Activated CD4-positive, alpha-beta T cell treated with anti-CD3 and anti-CD28 coated beads, Interleukin-2, amount 10 ng/mL, durations not matched to agents 7 days and 5 days (primary cell): ENCODE measurements at places on chromosomes 6 and 20. TPM values are rescaled to one million over a fixed set of nuclear protein-coding genes. Genes with fewer than 3 reads are reported as not detected.
A peak's percentile ranks its signal among the peaks of the same experiment; 100 is the strongest.

Gene OR2J3
- not detected for total RNA-seq

Gene CDSN
- not detected for total RNA-seq

Gene TUBB2B
- total RNA-seq, result not detected

Gene RAB44
- total RNA-seq, result 0.08 TPM

Gene FAM162B
- not detected for total RNA-seq

Gene ULBP1
- 0.67 TPM for total RNA-seq

Gene MRAP2
- total RNA-seq, result not detected

Gene CYP24A1
- not detected for total RNA-seq

Gene CPNE5
- 0.47 TPM for total RNA-seq

Gene OTOR
- total RNA-seq, result not detected

Gene TRIM15
- not detected for total RNA-seq

DNA sequence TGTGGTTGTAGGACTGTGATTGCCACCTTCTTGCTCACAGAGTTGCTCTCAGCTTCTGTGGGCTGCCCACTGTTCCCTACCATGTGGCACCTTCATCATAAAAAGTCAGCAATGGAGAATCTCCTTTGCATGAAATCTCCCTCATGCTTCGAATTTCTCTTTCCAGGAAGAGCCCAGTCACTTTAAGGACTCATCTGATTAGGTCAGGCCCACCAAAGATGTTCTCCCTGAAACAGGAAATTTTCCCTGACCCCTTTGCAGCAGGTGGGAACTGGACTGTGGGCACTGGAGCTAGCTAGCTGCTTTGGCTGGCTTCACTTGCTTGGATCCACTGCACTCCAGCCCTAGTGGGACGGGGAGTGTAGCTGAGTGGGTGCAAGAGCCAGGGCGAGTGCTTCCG lies 47.7 kb upstream of the FAM184A start:
- H3K36me3 ChIP-seq, result no peaks in the 10 kb centered on the region
- peaks cover 3% of the 10 kb centered on the region for H3K4me1 ChIP-seq
- H3K27me3 ChIP-seq, result peaks cover 7% of the 10 kb centered on the region
- no peak for DNase-seq
- no peak overlapping the region for H3K4me3 ChIP-seq

DNA sequence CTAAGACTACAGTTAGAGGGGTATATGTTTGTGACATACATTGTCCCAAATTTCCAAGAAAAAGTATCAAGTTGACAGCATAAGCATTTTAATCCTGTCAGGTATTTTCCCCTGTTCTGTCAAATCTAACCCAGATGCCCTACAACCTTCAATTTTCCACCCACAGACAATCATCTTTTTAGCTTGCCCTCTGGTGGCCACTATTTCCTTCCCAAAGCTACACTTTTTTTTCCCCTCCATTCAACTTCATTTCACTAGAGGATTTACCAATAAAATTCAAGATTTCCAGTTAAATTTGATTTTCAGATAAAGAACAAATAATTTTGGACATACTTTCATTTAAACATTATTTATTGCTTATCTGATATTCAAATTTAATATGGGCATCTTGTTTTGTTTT lies 286.6 kb downstream of the TENT5A start:
- no peaks in the 10 kb centered on the region for H3K4me1 ChIP-seq
- no peak overlapping the region for H3K27ac ChIP-seq
- no peak for DNase-seq
- no peaks in the 10 kb centered on the region for H3K36me3 ChIP-seq
- no peaks in the 10 kb centered on the region for H3K27me3 ChIP-seq
- H3K4me3 ChIP-seq, result no peak overlapping the region

GRCh38 chr6:126302191-126302590 lies 37.7 kb upstream of the CENPW start:
- no peaks in the 10 kb centered on the region for H3K36me3 ChIP-seq
- H3K27me3 ChIP-seq, result peaks cover 4% of the 10 kb centered on the region
- H3K27ac ChIP-seq, result no peak overlapping the region
- H3K4me1 ChIP-seq, result peaks cover 11% of the 10 kb centered on the region
- no peak overlapping the region for H3K4me3 ChIP-seq

DNA sequence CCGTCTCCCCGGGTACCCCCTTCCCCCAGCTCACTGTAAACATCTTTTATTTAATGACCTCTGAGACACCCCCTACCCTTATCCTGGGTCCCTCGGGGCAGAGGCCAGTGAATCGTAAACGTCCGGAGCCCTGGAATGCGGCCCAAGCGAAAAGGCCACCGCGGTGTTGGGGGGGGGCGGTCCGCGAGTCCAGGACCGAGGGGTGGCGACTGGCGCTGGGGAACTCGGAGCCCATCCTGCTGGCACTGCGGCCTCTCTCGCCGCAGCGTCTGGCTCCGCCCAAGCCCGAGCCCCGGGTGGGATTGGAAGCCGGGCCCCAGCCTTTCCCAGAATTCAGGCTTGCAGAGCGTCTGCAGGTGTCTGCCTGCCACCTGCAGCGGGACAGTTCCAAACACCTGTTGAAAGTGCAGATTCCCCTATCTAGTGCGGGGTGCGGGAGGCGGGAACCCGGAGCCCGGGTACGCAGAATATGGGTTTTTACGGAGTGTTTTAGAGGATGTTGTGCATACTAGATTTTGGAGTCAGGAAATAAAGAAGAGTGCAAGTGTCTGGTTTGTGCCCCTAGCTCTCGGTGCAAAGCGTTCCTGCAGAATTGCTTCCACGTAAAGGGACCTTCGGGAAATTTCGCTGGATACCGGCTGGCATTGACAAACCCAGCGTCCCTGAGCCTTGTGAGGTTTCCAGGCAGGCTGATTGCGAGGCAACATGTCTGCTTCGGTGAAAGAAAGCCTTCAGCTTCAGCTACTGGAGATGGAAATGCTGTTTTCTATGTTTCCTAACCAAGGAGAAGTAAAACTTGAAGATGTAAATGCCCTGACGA lies 800 bp downstream of the RWDD2A start:
- peak overlapping the region; percentile 54 for H3K27ac ChIP-seq
- H3K36me3 ChIP-seq, result peaks cover 18% of the 10 kb centered on the region
- H3K27me3 ChIP-seq, result peaks cover 9% of the 10 kb centered on the region
- H3K4me3 ChIP-seq, result peak overlapping the region; percentile 98

GRCh38 chr6:149079456-149079855 lies 238.1 kb upstream of the TAB2 start:
- H3K27ac ChIP-seq, result no peak overlapping the region
- peaks cover 76% of the 10 kb centered on the region for H3K4me1 ChIP-seq
- peaks cover 19% of the 10 kb centered on the region for H3K36me3 ChIP-seq
- DNase-seq, result no peak
- H3K4me3 ChIP-seq, result no peak overlapping the region
- H3K27me3 ChIP-seq, result no peaks in the 10 kb centered on the region

GRCh38 chr6:71621918-71622519 lies 264.3 kb upstream of the RIMS1 start:
- no peaks in the 10 kb centered on the region for H3K4me1 ChIP-seq
- no peaks in the 10 kb centered on the region for H3K27me3 ChIP-seq
- no peak for DNase-seq
- H3K27ac ChIP-seq, result no peak overlapping the region
- no peak overlapping the region for H3K4me3 ChIP-seq

GRCh38 chr20:10978019-10978702 lies 304.4 kb upstream of the JAG1 start:
- no peak overlapping the region for H3K4me3 ChIP-seq
- no peaks in the 10 kb centered on the region for H3K36me3 ChIP-seq
- no peak for DNase-seq
- no peaks in the 10 kb centered on the region for H3K27me3 ChIP-seq

DNA sequence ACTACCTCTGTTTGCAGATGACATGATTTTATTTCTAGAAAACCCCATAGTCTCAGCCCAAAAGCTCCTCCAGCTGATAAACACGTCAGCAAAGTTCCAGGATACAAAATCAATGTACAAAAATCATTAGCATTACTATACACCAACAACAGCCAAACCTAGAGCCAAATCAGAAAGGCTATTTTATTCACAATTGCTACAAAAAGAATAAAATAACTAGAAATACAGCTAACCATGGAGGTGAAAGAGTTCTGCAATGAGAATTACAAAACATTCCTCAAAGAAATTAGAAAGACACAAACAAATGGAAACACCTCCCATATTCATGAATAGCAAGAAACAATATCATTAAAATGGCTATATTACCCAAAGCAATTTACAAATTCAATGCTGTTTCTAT lies 65.6 kb upstream of the HTR1E start:
- H3K4me3 ChIP-seq, result no peak overlapping the region
- no peaks in the 10 kb centered on the region for H3K27me3 ChIP-seq
- DNase-seq, result no peak
- H3K36me3 ChIP-seq, result no peaks in the 10 kb centered on the region
- H3K4me1 ChIP-seq, result no peaks in the 10 kb centered on the region
- no peak overlapping the region for H3K27ac ChIP-seq

- H3K36me3 ChIP-seq, result no peaks in the 10 kb centered on the region
- H3K27me3 ChIP-seq, result no peaks in the 10 kb centered on the region
- no peaks in the 10 kb centered on the region for H3K4me1 ChIP-seq
- H3K4me3 ChIP-seq, result no peak overlapping the region
Observed at GRCh38 chr6:116352515-116353471, 18.0 kb upstream of the DSE start.

DNA sequence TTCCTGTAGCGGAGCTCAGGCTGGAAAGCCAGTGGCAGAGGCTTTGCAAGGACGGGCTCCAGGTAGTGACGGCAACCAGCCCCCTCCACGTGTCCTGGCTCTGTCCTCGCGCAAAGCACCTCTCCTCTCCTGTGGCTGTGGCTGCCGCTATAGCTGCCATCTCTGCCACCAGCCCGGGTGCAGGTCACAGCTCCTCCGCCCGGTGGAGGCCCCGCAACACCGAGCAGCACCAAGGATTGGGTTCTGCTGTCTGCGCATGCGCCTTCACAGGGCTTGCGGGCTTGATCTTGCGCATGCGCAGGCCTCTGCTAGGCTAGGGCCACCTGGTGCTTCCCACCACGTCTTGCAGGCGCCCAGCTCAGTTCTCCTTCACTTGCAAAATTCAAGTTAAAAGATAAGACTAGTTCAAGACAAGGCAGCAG lies 625.4 kb downstream of the QKI start:
- no peaks in the 10 kb centered on the region for H3K36me3 ChIP-seq
- no peaks in the 10 kb centered on the region for H3K4me1 ChIP-seq
- no peaks in the 10 kb centered on the region for H3K27me3 ChIP-seq
- H3K4me3 ChIP-seq, result no peak overlapping the region

DNA sequence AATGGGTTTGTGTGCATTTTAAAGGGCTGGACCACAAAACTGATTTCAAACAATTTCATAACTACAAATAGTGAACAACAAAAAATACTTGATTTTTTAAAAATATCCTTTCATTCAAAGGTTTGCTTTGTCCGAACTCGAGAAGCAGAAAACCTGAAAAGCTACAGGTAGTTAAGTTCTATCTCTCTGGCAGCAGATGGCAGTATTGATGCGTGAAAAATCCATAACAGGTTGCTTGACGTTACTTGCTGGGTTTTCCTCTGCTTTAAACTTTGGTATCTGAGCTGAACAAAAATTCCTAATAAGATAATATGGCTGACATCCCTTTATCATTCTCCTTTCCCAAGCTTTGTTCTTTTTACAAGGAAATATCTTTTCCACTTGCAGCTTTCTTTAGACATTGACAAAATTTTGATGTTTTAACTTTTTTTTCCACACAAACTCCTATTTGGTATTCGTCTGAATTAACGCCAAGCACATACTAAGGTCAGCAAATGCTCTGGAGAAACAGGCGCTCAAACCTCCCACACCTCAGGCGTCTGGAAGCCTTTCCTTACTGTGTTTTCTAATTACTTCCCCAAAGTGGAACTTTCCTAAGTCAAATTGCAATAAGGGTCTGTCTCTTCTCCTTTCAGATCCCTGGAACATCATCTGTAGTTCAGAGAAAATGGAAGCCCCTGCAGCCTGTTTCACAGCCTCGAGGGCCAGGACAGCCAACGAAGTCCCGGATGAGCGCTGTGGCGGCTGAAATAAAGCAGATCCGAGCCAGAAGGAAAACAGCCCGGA lies 50.3 kb upstream of the GFRAL start:
- H3K4me1 ChIP-seq, result no peaks in the 10 kb centered on the region
- DNase-seq, result peak; percentile 28
- H3K27ac ChIP-seq, result no peak overlapping the region
- no peak overlapping the region for H3K4me3 ChIP-seq
- no peaks in the 10 kb centered on the region for H3K27me3 ChIP-seq

GRCh38 chr6:52666071-52666470 lies 4.8 kb upstream of the TMEM14A start:
- no peak overlapping the region for H3K27ac ChIP-seq
- DNase-seq, result no peak

GRCh38 chr6:82963191-82963925 lies 102.3 kb downstream of the UBE3D start:
- no peak overlapping the region for H3K27ac ChIP-seq
- no peak for DNase-seq
- no peaks in the 10 kb centered on the region for H3K27me3 ChIP-seq
- H3K36me3 ChIP-seq, result no peaks in the 10 kb centered on the region
- no peaks in the 10 kb centered on the region for H3K4me1 ChIP-seq

- H3K4me3 ChIP-seq, result no peak overlapping the region
- no peaks in the 10 kb centered on the region for H3K27me3 ChIP-seq
- no peak for DNase-seq
- no peak overlapping the region for H3K27ac ChIP-seq
Observed at GRCh38 chr20:14544688-14545087, 207.3 kb upstream of the FLRT3 start.

DNA sequence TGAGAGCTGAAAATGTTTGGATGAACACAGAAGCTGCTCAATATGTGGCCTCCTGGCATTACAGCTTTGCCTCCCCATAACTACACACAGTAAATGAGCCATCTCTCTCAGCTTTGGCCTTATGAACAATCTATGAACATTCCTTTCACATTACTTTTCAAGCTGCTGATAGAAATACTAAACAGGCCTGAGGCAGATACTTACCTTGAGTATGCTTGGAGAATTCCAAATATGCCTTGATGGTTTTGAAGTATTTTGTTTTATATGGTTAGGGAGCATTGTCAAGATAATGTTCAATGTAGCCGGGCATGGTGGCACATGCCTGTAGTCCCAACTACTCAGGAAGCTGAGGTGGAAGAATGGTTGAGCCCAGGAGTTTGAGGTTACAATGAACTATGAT lies 104.5 kb downstream of the CD24 start:
- H3K27ac ChIP-seq, result no peak overlapping the region
- no peak overlapping the region for H3K4me3 ChIP-seq
- no peaks in the 10 kb centered on the region for H3K36me3 ChIP-seq
- H3K27me3 ChIP-seq, result peaks cover 3% of the 10 kb centered on the region

- no peak for DNase-seq
- H3K27ac ChIP-seq, result no peak overlapping the region
- H3K27me3 ChIP-seq, result no peaks in the 10 kb centered on the region
Observed at GRCh38 chr6:315921-316752, 23.9 kb downstream of the DUSP22 start.

DNA sequence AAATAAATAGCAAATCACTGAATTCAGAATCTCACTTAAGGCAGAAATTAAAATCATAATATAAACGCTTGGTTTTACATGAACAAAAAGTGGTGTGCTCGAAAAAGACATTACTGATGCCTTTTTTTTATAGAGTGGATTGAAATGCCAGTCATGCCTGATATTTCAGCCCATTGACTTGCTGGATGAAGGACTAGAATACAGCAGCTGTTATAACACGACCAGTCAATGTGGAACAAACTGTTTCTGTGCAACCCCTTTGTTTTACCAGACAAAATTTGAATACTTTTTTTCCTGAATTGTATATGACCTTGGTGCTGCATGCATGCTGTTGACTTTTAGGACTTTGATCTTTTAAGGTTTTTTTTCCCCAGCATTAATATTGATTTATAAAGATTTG lies 150.0 kb downstream of the QKI start:
- no peak for DNase-seq
- H3K4me1 ChIP-seq, result no peaks in the 10 kb centered on the region
- H3K27ac ChIP-seq, result no peak overlapping the region
- H3K36me3 ChIP-seq, result peaks cover 5% of the 10 kb centered on the region
- no peak overlapping the region for H3K4me3 ChIP-seq

GRCh38 chr20:45416917-45417316 lies 976 bp downstream of the PIGT start:
- peak overlapping the region; percentile 93 for H3K4me3 ChIP-seq
- H3K27me3 ChIP-seq, result no peaks in the 10 kb centered on the region
- peak overlapping the region; percentile 94 for H3K27ac ChIP-seq
